ENCODE measurements at places on chromosomes 7 and 10. TPM values are rescaled to one million over a fixed set of nuclear protein-coding genes. Genes with fewer than 3 reads are reported as not detected.

DNA sequence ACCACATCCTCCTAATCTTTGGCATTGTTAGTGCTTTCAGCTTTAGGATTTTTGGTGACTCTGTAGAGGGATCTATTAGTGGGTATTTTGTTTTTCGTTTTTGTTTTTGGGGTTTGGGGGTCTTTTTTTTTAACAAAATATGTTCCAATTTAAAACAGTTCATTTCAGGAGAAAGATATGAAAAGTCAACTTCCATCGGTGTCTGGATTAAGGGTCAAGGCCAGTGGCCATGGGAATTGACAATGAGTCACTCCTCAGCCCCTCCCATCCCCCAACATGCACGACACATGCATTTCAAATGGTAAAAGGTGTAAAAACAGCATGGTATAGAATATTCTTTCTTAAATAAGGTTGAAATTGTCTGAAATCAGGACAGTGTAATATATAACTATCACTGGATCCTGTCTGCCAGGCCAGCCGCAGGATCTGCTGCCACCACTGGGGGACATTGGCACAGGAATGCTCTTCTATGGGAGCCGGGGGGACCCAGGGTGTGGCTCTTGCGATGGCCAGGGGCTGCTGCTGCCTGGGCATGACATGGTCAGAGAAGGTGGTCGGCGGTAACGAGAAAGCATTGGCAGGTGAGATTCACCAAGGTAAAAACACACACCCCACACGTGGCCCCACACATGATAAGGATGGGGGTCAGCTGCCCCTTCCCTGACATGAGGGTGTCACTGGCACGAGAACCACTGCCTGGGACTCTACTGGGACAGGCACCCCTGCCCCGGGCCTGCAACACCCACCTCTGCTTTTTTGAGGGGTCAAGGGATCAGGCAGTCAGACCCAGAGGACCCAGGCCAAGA, 126.2 kb upstream of the KCTD7 start:
- DNase-seq, result no peak
- H3K36me3 ChIP-seq, result peaks cover 1% of the 10 kb centered on the region
- H3K4me3 ChIP-seq, result no peak overlapping the region
- peak overlapping the region; percentile 56 for H3K27ac ChIP-seq

Gene PMS2
- 23.9 TPM for total RNA-seq

DNA sequence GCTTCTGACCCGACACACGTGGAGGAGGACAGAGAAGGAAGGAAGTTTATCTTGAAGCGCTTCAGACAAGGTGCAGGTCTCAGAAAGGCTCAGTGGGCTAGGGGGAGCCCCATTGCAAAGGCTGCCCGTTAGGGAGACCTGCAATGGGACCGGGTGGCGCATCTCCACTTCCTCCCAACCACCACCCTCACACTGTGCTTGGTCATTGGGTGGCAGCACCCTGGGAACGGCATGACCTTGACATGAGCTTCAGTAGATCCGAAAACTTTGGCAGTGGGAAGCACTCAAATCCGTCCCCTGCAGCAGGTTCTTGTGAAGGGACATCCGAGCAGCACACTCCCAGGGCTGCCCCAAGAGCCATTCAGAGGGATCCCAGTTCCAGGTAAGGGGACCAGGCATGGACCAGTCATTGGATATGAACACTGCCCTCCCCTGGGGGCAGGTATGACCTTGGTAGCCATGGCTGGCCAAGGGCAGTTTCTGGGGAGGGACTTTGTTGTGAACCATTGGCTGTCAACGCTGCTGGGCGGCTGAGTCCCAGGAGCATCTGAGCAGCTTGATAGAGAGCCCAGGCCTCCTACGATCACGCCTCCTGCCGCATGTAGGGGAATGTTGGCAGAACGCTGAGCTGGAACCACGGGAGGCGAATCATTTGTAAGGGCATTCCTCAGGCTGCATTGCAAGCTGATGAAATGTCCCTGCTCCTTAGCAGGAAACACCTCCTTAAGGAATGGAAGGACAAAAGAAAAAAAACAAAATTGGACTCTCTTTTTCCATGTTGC, 31.7 kb downstream of the GALNTL5 start:
- no peak for DNase-seq
- no peaks in the 10 kb centered on the region for H3K36me3 ChIP-seq
- peaks cover 9% of the 10 kb centered on the region for H3K27me3 ChIP-seq

Gene FKBP6
- total RNA-seq, result not detected

DNA sequence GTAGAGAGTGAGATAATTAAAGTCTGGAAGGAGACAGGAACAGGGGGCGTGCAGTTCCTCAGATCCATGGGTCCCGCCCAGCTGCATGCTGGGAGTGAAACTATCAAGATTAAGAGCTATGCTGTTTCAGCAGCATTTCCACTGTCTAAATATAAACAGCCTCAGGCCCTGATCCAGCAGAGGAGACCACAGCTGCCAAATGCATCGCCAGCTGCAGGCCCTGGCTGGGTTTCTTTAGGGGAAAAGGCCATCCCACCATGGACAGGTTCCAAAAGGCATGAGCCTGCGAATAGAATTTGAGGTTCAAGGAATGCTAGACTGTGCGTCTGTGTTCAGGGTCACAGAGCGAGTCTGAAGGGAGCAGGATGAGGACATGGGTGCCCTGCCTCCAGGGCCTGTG, 411.4 kb downstream of the PAXIP1 start:
- H3K27ac ChIP-seq, result no peak overlapping the region
- peaks cover 5% of the 10 kb centered on the region for H3K4me1 ChIP-seq
- no peak for DNase-seq
- H3K27me3 ChIP-seq, result peaks cover 2% of the 10 kb centered on the region
- no peak overlapping the region for H3K4me3 ChIP-seq
- H3K36me3 ChIP-seq, result no peaks in the 10 kb centered on the region

Gene CTAGE15
- total RNA-seq, result 2.4 TPM

DNA sequence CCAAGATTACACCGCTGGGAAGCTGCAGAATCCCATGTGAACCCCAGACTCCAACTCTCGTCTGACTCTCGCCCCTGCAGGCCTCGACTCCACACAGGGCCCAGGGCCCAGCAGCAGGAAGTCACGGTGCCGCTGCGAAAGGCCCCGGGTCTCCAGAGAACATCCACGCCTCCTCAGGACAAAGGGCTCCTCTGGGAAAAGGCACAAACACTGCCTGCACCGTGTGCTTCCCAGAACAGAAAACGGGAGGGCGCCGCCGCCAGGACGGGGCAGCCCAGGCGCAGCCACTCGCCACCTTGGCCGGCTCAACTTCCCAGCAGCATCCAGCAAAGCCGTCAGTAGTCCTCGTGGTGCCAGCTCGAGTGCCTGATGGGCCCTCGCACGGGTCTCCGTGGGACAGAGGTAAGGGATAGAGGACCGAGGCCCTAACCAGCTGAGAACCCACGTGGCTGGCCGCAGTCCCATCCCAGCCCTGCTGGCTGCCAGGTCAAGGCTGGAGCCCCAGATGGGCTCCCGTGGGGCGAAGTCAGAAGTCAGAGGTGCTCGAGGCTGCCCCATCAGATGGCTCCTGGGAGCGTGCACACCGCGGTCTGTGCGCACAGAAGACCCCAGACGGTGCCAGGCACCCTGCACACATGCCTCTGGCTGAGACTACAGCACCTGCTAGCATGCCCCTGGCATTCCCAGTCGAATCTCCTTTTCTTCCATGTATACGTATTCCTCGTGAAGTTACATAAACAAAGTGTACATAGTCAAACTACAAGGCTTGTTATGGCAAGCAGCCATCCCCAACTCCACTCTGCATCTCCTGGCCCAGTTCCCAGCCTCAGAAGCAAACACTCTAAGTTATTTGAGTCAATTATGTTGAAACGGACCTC, 60.2 kb downstream of the MAD1L1 start:
- peaks cover 18% of the 10 kb centered on the region for H3K36me3 ChIP-seq
- H3K4me3 ChIP-seq, result no peak overlapping the region
- H3K27me3 ChIP-seq, result no peaks in the 10 kb centered on the region
- H3K4me1 ChIP-seq, result no peaks in the 10 kb centered on the region
- H3K27ac ChIP-seq, result no peak overlapping the region

GRCh38 chr7:41188163-41189130, 514.4 kb downstream of the INHBA start:
- H3K4me3 ChIP-seq, result no peak overlapping the region
- H3K36me3 ChIP-seq, result no peaks in the 10 kb centered on the region
- H3K4me1 ChIP-seq, result peaks cover 15% of the 10 kb centered on the region
- no peak for DNase-seq

- no peaks in the 10 kb centered on the region for H3K4me1 ChIP-seq
- no peaks in the 10 kb centered on the region for H3K27me3 ChIP-seq
- no peak for DNase-seq
- H3K36me3 ChIP-seq, result peaks cover 26% of the 10 kb centered on the region
Observed at GRCh38 chr7:5709347-5709950, 72.0 kb downstream of the RNF216 start.

DNA sequence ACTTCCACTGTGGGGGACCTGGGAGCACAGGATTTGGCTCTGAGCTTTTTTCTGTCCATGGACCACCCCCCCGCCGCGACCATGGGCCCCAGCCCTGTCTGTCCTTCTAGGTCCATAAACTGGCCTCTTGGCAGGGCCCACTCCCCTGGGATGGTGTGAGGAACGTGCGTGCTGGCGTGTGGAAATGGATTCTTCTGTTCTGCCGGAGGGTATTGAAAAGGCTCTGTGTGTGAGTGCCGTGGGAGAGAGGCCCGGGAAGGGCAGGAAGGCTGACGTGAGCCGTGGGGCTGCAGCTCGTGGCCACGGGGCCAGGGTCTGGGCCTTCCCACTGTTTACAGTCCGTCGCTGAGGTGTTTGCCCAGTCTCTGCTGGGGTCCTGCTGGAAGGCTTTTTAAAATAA, 123.7 kb downstream of the GRK5 start:
- no peak for DNase-seq
- H3K27ac ChIP-seq, result peak overlapping the region; percentile 73
- H3K4me3 ChIP-seq, result no peak overlapping the region
- no peaks in the 10 kb centered on the region for H3K27me3 ChIP-seq

- peaks cover 28% of the 10 kb centered on the region for H3K4me1 ChIP-seq
Observed at GRCh38 chr7:155950898-155951553, 138.8 kb upstream of the SHH start.

- no peaks in the 10 kb centered on the region for H3K36me3 ChIP-seq
- H3K27me3 ChIP-seq, result peaks cover 32% of the 10 kb centered on the region
- peaks cover 5% of the 10 kb centered on the region for H3K4me1 ChIP-seq
- no peak overlapping the region for H3K4me3 ChIP-seq
Observed at GRCh38 chr7:148433521-148434180, 156.9 kb upstream of the C7orf33 start.
